ENCODE measurements at places on chromosomes 12 and 14. TPM values are rescaled to one million over a fixed set of nuclear protein-coding genes. Genes with fewer than 3 reads are reported as not detected.

GRCh38 chr14:65281991-65282895, 130.3 kb upstream of the FUT8 start:
- peak; percentile 81 for DNase-seq

DNA sequence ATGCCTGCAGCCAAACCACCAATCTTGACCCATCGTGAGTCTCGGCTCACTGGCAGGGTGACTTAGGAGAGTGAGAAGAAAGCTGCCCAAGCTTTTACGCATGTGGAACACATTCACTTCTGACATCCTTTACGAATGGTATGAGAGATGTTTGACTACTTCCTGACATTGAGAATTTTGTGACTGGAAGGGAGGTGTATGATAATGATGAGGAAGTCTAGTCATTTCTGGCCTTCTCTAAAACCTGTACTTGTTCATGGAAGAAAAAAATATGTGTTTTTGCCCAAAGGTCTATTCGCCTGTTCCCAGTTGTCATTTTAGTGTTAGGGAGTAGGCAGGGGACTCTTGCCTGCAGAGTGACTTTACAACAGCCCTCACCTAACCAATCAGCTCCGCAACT, 227.2 kb upstream of the ATP2B1 start:
- DNase-seq = no peak

DNA sequence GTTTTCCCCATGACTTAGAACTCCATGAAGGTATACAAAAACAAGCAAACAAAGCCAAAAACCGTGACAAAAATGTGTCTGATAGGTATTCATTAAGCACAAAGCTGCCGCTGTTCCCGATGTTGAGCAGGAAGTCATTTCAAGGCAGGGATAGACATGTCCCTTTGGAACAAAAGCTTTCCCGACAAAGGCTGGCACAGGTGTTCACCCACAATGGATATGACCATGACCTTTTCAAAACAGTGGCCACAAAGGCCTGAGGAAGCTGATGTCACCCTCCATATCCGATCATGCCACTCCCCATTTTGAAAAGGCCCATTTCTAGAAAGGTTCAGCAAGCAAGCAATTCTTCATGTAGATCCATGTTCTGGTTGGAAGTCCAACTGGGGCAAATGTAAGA, 279.1 kb downstream of the BTG1 start:
- no peak for DNase-seq

DNA sequence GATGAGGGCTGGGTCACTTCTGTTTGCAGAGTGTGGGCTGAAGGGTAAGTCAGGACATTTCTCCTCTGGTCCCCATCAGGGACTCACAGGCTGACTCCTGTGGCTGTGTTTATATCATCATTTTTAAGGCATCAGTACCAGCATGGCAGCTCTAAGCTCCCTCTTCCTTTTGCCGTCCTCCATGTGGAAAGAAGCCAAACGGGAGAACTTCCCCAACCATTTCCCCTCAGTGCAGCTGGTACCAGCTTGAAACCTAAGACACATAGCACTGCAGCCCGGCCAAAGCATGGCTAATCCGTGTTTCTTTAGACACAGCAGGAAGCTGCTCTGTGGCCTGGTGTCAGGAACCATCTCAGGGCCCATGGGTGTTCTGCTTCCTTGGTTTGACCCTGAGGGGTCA, 31.9 kb upstream of the ATP2A2 start:
- DNase-seq = peak; percentile 14

DNA sequence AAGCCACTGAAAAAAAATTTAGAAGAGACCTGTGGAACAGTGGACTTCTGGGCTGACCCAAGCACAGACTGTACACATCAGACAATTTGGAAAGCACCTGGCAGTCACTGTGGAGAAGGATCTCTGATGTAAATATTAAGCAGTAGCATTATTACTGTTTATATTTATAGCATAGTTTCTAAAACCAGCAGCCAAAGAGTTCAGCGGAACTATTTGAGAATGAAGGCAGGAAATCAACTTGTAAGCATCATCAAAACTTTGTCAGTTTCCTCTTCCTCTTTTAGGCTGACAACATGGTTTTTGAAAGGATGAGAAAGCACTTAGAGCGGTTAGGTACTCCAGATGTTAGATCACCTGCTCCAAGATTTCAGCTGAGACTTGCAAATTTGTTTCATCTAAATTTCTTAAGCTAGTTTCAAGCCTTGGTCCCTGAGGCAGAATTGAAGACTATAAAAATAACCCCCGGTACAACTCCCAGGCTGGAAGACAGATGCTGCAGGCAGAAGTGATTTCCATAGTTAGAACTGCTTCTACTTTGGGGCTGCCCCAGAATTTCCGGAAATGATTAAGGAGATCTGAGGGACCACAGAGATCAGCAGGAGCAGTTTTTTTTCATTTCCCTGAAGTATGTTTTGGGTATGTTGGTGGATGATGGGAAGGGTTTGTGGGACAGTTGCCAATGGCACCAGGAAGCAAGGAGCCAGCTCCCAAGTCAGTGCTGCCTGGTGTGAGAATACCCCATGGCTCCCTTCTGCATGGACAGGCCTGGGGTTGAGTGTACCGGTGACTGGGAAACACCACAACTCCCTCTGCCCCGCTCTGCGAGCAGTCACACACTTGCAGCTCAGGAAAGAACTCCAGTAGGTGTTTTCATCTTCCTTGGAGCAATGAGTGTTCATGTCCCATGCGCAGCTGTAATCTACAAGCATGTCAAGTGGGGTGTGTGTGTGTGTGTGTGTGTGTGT, 354.5 kb downstream of the NUAK1 start:
- no peak for DNase-seq

- no peak for DNase-seq
Measured at GRCh38 chr12:121794534-121795033, 1.1 kb upstream of the RHOF start.

GRCh38 chr14:20455355-20456300, 602 bp downstream of the APEX1 start:
- DNase-seq = no peak

GRCh38 chr12:75722714-75723200, 211.3 kb upstream of the KRR1 start:
- DNase-seq = no peak

- DNase-seq = no peak
Measured at GRCh38 chr12:12835378-12836146, 22.4 kb downstream of the DDX47 start.

DNA sequence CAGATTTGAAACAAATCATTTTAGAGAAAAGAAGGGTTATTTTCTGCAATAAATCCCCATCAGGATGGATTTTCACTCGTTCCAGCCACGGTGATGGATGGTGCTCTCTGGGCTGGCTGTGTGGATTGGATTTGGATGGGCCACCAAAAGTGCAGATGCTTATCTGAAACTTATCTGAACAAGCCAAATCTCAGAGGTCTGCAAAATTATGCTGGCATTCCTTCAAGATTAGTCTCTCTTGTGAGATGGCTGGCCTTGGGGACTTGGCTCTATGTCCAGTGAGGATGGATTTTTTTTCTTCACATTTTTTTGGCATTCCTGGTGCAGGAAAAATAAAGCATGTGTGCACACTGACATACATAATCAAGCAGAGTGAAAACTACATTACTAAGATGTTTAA, 341.9 kb downstream of the GXYLT1 start:
- no peak for DNase-seq

GRCh38 chr12:107320033-107320928, 226.9 kb upstream of the CRY1 start:
- DNase-seq = peak; percentile 87

Gene RHOJ
- not detected for total RNA-seq

Gene HCAR3
- not detected for total RNA-seq

Gene FOXA1
- total RNA-seq = 0.07 TPM

All from H9 (cell line).